ENCODE measurements at places on chromosomes 13 and 19.
A peak's percentile ranks its signal among the peaks of the same experiment; 100 is the strongest.

- DNase-seq, result no peak
These were observed 70.2 kb downstream of the KLF5 start for GRCh38 chr13:73129023-73129422.

- peak; percentile 28 for DNase-seq
These were observed 8.0 kb downstream of the ATP4A start for GRCh38 chr19:35555301-35556005.

- no peak for DNase-seq
These were observed 44.4 kb downstream of the IRS2 start for GRCh38 chr13:109741966-109742365.

DNA sequence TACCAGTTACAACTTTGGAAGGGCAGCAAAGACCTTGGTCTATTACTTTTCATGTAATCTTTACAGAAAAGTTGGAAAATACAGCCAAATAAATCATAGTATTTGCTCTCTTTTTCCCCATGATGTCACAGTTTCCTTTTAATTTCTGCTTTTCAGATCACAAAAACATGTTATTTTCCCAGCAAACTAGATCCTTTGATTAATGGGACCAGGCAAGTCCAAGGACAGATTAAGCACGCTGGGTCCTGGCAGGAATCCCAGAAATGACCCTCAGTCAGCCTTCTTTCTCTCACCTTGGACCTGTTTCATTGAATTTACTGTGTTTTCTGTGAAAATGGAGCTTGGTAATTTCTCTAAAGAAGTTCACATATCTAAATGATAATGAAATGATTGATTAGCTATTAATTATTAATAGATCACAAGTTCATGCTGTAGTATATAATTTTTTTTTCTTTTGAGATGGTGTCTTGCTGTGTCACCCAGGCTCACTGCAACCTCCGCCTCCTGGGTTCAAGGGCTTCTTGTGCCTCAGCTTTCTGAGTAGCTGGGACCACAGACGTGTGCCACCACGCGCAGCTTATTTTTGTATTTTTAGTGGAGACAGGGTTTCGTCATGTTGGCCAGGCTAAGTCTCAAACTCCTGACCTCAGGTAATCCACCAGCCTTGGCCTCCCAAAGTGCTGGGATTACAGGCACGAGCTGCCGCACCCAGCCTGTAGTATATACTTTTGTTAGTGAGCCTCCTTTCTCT lies 16.0 kb downstream of the SPATA13 start:
- DNase-seq, result no peak

DNA sequence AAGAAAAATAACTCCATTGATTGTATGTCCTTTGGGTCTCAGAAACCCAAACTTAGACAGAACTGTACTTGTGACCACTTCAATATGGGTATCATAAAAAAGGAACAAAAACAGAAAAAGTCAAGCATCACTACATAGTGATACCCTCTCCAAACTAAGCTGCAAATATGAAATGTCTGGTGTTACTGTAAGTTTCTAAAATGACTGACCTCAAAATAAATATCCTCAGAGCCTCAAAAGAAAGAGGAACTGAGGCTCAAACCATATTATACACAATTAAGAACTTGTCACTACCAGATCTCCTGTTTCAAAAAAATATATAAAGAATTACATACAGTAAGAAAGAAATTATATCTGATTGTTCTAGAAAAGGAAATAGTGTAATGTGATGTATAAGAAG lies 787.9 kb upstream of the KLHL1 start:
- no peak for DNase-seq

DNA sequence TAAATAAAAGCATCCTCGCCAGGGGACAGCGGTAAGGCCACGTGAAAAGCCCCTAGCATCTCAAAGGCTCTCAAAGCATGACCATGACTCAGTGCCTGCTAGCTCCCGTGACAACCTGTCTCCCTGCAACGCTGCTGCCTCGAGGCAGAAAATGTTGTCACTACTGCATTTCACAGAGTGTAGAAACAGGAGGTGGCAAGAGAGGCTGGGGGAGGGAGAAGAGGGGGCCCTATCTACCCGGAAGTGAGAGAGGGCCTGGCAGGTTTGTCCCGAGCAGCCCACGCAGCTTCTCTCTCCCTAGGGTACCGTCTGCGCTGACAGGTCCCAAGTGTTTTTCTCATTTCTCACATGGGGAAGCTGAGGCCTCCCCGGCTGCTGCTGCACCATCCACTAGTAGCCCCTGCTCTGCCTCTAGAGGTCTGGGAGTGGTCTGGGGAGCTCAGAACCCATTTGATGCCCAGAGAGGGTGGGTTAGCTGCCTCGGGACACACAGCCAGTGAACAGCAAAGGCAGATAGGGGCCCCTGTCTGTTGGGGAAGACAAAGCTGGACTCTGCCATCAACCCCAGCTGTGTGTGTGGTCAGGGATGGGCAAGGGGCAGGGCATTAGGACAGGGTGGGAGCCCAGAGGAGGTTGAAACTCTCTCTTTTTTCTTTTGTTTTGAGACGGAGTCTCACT lies 3.7 kb downstream of the TINCR start:
- no peak for DNase-seq

DNA sequence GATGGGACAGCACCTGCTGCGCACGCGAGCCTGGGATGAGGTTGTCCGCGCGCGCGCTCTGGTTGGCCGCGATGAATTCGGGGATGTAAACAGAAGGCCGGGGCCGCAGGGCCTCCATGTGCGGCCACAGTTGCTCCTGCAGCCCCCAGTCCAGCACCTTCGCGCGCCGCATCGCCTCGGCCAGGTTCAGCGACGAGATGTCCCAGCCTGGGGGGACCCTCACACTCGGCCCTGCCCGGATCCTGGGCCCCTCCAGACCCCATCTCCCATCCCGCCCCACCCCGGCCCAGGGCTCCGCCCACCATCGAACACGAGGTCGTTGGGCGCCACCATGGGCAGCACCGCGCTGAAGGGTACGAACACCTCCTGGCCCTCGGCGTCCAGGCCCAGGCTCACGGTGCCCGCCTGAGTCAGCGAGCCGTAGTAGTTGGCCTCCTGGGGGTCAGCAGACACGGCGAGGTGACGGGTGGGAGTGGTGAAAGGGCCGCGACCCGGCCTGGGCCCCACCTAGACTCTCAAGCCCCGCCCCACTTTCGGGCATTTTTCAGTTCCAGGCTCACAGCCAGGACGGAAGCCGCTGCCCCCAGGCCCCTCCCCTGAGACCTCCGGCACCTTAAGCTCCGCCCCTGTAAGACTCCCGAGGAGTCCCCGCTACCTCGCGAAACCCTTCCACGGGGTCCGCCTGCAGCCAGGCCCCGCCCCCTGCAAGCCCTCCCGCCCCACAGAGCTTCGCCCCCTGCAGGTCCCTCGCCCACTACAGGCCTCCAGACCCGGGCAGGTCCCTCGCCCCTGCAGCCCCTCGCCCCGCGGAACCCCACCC lies 1.1 kb downstream of the ISYNA1 start:
- peak; percentile 86 for DNase-seq

DNA sequence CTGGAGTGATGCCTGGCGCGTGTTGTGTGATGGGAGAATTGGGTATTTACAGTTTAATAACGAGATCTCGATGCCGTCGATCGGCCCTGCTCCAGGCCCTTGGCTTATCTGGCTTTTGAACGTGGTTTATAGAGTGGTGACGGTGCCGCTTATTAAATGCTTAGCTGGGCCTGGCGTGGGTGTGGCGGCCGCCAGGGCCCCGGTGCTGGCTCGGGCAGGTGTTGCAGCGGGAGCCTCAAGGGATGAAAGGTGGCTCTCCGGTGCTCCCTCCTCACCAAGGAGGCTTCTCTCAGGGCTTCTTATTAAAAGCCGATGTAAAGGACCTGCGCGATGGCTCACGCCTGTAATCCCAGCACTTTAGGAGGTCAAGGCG lies 173.8 kb downstream of the KDM4B start:
- no peak for DNase-seq

- DNase-seq, result no peak
These were observed 2.8 kb upstream of the NUMBL start for GRCh38 chr19:40693150-40693788.

DNA sequence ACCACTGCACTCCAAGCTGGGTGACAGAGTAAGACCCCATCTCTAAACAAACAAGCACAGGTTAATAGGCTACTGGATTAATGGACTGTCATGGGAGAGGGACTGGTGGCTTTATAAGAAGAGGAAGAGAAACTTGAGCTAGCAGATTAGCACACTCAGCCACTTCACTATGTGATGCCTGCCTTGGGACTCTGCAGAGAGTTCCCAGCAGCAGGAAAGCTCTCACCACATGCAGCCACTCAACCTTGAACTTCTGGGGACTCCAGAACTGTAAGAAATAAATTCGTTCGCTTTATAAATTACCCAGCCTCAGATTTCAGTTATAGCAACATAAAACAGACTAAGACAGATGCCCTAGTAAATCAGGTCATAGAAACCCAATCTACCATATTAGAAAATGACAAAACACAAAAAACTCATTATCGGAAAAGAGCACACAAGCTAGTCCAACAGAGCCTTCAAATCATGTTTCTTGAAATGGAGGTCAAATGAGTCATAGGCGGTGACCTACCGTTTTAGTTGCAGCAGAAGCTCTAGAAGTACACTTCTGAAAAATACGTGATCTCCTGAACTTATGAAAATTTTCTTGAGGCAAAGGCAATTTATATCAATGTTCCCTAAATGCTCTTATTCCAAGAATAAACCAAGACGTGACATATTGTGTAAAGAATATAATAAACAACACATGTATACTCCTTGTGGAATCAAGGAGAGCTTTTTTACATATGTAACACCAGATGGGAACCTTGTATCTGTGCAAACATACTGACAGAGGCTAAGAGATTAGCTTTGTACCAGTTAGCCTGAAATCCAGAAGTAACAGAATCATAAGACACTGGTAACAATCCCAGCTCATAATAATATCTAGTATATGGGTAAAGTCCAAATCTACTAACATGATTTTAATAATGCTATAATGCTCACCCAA lies 340.9 kb upstream of the SGCG start:
- DNase-seq, result no peak

DNA sequence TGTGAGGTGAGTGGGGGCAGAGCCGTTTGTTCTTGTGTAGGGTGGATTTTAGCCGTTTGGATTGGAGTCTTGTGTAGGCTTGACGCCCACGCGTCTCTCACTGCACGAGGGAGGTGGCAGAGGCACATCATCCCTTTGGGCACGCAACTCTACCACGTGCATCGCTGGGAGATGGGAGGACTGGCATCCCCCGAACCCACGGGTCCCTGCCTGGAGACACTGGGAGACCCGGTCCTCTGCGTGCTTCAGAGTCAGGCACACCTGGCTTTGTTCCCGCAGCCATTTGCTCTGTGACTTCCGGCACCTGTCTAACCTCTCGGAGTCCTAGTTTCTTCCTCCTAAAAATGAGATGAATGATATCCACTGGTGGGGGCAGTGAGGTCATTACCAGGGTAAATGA lies 6.4 kb downstream of the ARHGEF7 start:
- no peak for DNase-seq

DNA sequence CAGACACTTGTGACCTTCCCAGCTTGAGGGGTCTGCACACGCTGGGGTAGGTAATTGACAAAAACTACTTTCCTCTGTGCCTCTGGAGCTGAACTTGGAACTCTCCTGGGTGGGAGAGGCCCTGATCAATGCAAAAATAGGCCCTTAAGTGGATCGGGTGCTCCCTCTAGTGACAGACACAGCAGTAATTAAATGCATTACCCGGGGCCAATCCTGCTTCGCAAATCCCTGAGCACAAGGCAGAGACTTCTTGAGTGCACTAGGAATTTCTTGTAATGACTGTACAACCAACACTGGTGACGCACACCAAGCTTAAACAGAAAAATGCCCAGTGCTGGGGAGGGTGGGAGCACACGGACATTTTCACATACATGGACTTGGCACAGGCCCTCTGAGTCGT lies 10.6 kb upstream of the UBE2S start:
- peak; percentile 72 for DNase-seq

- no peak for DNase-seq
These were observed 25.5 kb downstream of the TJP3 start for GRCh38 chr19:3733549-3734309.

- DNase-seq, result no peak
These were observed 10.2 kb upstream of the SUPT20H start for GRCh38 chr13:37069597-37070103.

DNA sequence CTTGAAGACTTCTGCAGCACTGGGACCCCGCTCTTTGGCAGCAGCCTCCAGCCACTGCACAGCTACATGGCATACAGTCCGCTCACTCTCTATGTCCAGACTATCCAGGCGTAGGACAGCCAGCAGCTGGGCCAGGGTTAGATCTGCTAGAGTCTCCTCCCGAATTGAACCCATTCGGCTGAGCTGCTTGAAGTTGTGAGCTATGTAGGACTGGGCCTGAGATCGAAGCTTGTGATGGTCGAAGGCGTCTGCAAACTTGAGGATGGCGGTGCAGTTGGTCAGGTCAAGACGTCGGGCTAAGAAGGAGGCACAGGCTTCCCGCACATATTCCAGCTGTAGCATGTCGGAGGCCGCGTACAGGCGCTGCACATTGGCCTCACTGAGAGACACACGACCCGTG lies 900 bp downstream of the KBTBD7 start:
- no peak for DNase-seq

- no peak for DNase-seq
These were observed 69.4 kb downstream of the CYSLTR2 start for GRCh38 chr13:48723168-48723567.

DNA sequence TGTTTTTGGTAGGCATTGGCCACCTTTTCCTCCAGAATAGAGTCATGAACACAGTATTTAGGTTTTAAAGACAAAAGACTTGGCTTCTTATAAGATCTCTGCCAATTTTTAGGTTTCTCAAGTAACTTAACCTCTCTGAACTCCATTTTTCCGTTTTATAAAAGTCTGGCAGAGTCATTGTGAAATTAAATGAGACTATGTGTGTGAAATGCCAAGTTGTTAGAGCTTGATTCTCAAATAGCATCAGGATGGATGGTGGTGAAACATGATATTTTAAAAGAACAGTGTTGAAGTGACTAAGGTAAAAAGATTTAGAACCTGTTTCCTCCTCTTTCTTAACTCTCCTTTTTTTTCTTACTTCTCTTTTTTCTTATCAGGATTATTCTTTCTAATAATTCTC lies 617.7 kb upstream of the SLITRK1 start:
- DNase-seq, result no peak

- DNase-seq, result no peak
These were observed 18.6 kb downstream of the PEPD start for GRCh38 chr19:33503030-33503429.

All from erythroblast (primary cell).